NCI-H1417 treated with DMSO at 0.1 percent for 48 hours (cell line): ENCODE measurements at places on chromosomes 4 and X.
A peak's percentile ranks its signal among the peaks of the same experiment; 100 is the strongest.

DNA sequence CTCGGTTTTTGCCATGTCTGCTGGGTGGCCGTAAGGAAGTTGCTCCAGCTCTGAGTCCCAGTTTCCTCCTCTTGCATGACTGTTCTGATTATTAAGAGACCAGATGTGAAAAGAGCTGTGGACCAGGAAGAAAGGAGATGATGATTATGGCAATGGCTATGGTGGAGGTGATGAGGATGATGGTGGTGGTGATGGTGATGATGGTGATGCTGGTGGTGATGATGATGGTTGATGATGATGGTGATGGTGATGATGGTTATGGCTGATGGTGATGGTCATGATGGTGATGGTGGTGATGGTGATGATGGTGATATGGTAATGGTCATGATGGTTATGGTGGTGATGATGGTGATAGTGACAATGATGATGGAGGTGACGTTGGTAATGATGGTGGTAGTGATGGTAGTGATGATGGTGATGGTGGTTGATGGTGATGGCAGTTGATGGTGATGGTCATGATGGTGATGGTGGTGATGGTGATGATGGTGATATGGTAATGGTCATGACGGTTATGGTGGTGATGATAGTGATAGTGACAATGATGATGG, 107.8 kb upstream of the NKX1-1 start:
- no peak for DNase-seq

- DNase-seq, result no peak
Observed at GRCh38 chr4:152901205-152901604, 34.9 kb upstream of the FHDC1 start.

DNA sequence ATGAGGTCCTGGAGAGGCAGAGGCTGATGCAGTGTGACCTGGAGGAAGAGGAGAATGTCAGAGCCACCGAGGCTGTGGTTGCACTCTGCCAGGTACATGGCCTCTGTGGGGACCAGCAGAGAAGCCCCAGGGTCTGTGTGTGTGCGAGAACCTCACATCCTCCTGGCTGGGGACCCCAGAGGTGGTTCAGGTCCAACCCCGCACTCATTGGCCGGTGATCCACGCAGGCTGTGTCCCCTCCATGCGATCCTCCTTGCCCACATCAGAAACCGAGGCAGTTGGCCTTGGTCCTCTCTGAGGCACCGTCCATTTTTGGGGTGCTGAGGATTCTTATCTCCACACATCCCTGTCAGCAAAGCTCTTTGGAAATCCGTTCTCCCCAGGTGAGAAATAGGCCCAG, 45.3 kb downstream of the EVC start:
- DNase-seq, result no peak

- DNase-seq, result no peak
Observed at GRCh38 chrX:118595501-118596042, 100.0 kb downstream of the DOCK11 start.

- no peak for DNase-seq
Observed at GRCh38 chrX:103376979-103377324, 614 bp downstream of the BEX3 start.

GRCh38 chr4:146976145-146976544, 30.5 kb upstream of the TTC29 start:
- no peak for DNase-seq

GRCh38 chr4:3781193-3781886, 15.2 kb downstream of the ADRA2C start:
- no peak for DNase-seq

DNA sequence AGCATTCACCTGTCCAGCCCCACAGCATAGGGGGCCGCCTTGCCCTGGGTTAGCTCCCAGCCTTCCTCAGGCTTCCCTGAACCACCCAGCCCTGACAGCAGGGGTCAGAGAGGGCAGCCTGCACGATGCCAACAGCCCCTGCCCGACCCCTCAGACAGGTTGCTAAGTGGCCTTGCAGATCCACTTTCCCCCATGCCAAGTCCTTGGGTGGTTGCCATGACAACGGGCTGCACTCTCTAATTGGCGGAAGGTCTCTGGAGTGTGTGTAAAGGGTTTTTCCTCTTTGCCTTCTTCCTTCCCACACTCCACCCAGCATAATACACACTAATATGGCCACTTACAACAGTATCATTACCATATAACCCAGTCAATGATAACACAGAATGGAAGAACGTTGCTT, 99.6 kb upstream of the AFAP1 start:
- peak; percentile 86 for DNase-seq

- no peak for DNase-seq
Observed at GRCh38 chrX:104469771-104470170, 96.2 kb upstream of the IL1RAPL2 start.

GRCh38 chr4:14338585-14339265, 663.6 kb upstream of the CPEB2 start:
- no peak for DNase-seq

DNA sequence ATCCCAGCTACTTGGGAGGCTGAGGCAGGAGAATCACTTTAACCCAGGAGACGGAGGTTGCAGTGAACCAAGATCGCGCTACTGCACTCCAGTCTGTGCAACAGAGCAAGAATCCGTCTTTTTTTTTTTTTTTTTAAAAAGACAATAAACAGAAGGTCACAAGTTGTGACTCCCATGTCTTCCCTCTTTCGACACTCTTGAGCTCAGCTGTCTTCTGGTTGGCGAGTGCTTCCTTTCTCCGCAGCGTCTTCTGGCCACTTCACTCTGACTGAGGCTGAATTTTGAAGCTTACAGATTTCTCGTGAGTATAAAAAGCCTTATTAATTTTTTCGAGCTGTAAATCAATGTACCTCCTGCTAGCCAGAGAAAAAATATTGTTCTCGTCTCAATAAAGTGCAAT, 124.9 kb downstream of the STOX2 start:
- DNase-seq, result no peak

DNA sequence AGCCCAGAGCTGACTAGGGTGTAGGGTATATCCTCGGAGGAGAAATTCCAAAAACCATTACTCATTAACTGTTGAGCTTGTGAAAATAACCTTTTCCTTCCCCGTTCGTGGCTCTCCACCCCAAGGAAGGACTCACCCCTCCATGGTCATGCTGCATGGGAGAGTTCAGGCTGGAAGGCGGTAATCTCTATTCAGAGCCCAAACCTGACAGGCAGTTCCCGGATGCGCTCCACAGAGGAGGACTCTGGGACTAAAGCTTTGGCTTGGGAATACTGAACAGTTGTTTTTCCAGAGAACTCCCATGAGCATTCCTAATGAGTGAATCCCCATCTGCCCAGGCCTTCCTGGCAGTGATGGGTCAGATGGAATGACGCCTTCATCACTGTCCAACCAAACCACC, 125.4 kb downstream of the BCOR start:
- no peak for DNase-seq

DNA sequence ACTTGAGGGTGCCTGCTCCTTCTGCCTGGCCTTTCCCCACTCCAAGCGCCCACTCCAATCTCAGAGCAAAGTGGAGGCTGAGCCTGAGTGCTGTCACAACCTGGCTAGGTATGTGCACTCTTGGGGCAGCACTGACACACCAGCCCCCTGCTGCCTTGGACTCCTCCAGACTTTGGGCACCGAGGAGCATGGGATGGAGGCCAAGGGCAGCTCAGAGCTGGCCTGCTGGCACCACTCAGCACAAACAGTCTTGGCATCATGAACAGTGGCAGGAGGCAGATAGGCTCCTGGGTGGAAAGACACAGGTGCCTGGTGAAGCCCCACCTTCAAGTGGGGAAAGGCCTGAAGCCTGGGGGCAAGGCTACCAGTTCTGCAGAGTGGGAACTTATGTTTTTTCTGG, 91.8 kb downstream of the KCNIP4 start:
- no peak for DNase-seq

- no peak for DNase-seq
Observed at GRCh38 chrX:71617742-71618141, 569 bp downstream of the CXCR3 start.

- peak; percentile 70 for DNase-seq
Observed at GRCh38 chrX:154515966-154516655, at the start of gene FAM3A. Gene FAM3A, minus strand, starts transcription at chrX:154516232. Its CDS starts 460 bp downstream, at chrX:154515772.

DNA sequence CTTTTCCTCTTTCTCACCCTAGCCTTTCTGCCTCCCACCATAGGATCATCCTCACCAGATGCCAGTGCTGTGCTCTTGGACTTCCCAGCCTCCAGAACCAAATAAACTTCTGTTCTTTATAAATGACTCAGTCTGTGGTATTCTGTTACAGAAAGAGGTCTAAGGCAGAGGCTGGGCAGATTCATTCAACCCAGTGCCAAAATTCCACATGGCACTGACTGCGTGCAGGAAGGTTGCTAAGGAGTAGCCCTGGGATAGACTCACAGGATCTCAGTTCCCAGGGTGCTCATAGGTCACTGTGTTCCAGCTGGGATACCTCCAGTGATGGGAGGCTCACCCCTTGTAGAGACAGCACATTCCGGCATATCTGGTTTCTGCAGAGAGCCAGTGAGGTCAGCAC, 22.0 kb downstream of the SORCS2 start:
- no peak for DNase-seq

DNA sequence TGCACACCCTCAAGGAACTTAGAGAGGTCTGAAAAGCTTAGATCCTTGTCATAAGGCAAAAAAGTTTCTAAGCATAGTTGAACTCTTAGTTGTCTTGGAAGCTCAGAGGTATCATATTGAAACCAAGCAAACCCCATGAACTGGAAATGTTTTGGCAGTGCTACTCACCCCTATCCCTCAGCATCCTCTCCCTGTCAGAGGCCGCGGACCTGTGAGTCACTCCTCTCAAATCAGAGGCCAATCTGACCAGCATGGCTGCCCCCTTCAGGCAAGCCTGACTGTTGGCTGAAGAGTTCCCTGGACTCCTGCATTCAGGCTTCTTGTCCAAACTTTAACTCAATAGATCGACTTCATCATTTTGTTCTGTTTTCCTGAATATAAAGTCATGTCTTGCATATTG, 69.4 kb downstream of the KCNIP4 start:
- DNase-seq, result no peak
